ENCODE measurements at places on chromosomes 16 and 17. TPM values are rescaled to one million over a fixed set of nuclear protein-coding genes. Genes with fewer than 3 reads are reported as not detected.
A peak's percentile ranks its signal among the peaks of the same experiment; 100 is the strongest.

- no peak for DNase-seq
These were observed 188.6 kb downstream of the C16orf78 start for GRCh38 chr16:49562228-49562627.

GRCh38 chr16:138049-138417 lies 440 bp downstream of the NPRL3 start:
- DNase-seq = peak; percentile 24

- no peak for DNase-seq
These were observed 21.7 kb upstream of the WSCD1 start for GRCh38 chr17:6048486-6048885.

GRCh38 chr16:72947379-72948237 lies 100.3 kb downstream of the ZFHX3 start:
- no peak for DNase-seq

DNA sequence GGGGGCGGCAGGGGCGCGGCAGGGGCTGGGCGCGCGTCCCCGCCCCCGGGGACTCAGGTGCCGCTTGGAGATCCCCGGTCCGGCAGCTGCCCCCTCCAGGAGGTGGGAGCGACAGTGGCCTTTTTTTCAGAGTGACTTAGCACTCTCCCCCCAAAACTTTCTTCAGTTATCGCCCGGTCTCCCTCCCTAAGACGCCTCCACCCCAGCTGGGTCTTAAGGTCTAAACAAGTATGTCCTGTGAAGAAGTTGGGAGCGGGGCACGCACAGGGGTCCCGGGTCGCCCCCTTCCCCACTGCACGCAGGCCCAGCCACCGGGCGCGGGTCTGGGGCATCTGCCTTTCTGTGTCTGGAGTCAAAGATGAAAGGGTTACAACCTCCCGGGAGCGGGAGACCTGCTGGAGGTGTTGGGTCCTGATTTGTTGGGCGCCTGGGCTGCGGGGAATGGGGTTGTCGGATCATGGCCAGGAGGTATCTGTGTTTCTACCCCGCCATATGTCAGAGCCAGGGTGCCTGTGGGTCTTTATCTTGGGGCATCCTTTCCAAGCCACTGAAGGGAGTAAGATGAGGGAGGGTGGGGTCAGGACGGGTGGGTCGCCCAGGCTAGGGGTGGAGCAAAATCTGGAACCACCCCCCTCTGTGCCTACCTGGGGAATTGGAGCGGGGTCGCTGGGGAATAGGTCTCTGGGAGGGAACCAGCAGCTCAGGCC lies 757 bp downstream of the FMNL1 start:
- peak; percentile 65 for DNase-seq

DNA sequence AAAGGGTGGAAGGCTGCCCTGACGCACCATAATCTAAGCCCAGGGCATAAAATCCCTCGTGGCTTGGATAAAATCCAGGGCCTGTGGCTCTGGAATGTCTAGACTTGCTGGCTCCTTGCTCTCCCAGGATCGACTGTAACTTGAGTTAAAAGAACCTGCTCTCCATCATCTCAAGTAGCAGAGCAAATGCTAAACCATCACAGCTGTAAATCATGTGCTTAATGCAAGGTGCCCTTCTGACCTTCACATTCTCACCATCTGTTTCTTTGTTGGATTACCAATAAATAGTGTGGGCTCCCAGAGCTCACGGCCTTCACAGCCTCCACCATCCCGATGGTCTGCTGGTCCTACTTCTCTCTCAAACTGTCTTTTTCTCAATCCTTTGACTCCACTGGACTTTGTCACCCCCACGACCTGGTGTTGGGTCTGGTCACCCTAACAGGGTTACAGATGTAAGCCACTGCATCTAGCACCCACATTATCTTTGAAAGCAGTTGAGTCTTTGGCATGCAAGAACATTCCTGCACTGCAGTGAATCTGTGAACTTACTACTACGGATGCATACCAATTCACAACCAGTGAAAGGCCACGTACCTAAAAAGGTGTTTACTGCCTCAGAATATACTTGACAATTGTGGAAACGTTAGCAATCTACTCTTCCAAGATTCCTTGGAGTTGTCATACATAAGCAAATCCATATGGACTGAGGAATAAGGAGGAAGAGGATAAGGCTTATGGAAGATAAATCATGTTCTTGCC lies 15.3 kb downstream of the RSL1D1 start:
- no peak for DNase-seq

GRCh38 chr17:74197801-74198200 lies 5.7 kb upstream of the RPL38 start:
- DNase-seq = no peak

DNA sequence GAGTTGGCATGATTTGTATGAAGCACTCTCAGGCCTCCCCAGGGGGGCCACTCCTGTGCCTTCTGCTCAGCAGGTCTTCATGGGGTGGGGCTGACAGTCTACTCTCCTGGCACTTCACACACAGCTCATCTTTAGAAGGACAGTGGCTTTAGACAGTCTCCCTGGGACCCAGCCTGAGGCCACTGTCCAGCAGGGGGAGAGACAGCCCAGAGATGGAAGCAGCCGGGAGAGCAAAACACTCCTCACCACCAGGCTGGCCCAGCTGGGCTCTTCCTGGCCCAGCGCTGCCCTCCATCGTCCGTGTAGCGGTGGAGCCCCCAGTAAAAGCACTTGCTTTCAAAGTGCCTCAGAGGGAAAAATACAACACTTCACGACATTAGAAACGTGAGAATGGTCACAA lies 62.0 kb upstream of the CRHR1 start:
- no peak for DNase-seq

- no peak for DNase-seq
These were observed 14.7 kb downstream of the ALOX15B start for GRCh38 chr17:8053600-8053999.

- no peak for DNase-seq
These were observed 16.5 kb downstream of the SCNN1B start for GRCh38 chr16:23318639-23319038.

DNA sequence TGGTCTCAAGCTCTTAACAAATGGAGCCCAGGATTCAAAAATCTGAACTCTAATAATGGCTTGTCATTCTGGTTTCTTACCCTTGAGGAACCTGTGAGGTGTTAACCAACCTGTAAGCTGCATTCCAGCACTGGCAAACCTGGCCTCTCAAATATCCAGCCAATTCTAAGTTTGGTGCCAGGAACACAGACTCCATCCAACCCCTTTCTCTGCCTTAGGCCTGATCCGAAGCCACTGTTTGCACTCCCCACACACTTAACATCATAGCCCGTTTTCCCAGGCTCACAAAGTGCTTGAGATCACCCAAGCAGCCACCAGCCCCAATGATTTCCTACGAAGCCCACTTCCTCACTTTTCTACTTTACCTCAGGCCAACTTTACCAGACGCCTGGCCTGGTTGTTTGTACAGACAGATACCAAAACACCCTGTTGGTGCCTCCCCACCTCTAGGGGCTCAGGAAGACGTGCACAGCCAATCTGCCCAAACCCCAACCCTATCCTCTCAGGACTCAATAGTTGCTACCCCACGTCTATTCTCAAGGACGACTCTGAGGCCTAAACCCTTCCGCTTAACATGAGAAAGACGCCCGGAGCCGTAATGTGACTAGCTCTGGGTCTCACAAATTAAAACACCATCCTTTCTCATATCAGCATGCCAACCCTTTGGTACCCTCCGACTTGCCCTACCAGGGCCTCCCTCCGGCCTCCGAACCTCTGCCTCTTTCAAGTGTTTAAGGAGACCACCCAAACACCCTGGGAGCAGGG lies 3.2 kb upstream of the PER1 start:
- DNase-seq = no peak

GRCh38 chr17:27216836-27217235 lies 77.1 kb upstream of the WSB1 start:
- DNase-seq = no peak

GRCh38 chr17:48427598-48427997 lies 2.4 kb downstream of the SKAP1 start:
- peak; percentile 60 for DNase-seq

- DNase-seq = no peak
These were observed 100.9 kb upstream of the RBFOX1 start for GRCh38 chr16:7231762-7232161.

DNA sequence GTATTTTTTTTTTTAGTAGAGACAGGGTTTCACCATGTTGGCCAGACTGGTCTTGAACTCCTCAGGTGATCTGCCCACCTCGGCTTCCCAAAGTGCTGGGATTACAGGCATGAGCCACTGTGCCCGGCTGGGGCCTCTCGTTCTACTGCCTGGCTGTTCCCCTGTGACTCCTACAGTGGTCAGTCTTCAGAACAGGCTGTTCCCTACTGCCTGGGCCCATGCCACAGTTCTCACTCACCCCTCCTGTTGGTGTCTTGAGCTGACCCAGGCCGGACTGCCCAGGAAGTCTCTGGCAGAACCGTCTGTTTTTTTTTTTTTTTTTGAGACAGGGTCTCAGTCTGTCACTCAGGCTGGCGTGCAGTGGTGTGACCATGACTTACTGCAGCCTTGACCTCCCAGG lies 3.3 kb downstream of the CDK3 start:
- no peak for DNase-seq

- DNase-seq = no peak
These were observed 20.1 kb upstream of the ADCY9 start for GRCh38 chr16:4136229-4136813.

DNA sequence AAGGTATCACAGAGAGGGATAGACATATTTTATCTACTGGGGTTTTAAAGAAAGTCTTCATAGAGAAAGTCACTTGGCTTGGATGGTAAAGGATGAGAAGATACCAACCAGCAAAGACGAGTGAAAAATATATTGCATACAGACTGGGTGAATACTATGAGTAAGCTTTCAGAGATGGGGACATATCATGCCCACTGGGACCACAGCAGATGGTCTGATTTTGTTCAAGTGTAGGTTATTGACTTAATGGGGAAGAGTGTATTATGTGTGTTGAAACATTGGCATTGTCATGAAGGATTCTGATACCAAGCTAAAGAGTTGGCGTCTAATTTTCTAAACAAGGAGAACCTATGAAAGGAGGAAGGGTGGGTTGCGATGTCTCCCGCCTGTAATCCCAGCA lies 13.8 kb upstream of the MMD start:
- DNase-seq = no peak

- no peak for DNase-seq
These were observed 362.0 kb downstream of the SEC14L1 start for GRCh38 chr17:77502626-77503292.

GRCh38 chr16:70809392-70810060 lies 8.6 kb upstream of the VAC14 start:
- DNase-seq = no peak

GRCh38 chr16:23642246-23642774 lies 1.0 kb downstream of the DCTN5 start:
- DNase-seq = no peak

GRCh38 chr16:3021449-3022207 lies 1.5 kb downstream of the TNFRSF12A start:
- peak; percentile 90 for DNase-seq

- no peak for DNase-seq
These were observed 3.6 kb upstream of the CBX4 start for GRCh38 chr17:79842656-79843473.

DNA sequence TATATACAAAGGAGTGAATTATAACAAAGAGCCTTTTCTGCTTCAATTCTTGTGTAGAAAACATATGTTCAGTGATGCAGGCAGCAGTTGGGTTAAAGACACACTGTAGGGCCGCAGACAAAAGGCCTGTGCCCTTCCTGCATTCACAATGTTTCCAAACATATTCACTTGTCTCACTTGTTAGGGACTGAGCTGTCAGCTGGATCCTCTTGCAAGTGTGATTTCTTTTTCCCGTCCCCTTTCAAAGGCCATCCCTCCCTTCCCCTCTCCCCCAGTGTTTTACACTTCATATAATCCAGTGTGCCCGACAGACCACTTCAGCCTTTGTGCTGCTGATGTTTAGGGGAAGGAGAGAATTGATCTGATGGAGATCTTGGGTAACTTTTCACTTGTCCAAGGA lies 217.0 kb downstream of the FTO start:
- no peak for DNase-seq

GRCh38 chr17:15999974-16000827 lies 577 bp downstream of the TTC19 start:
- DNase-seq = no peak

- no peak for DNase-seq
These were observed 4.8 kb upstream of the QPRT start for GRCh38 chr16:29674188-29674587.

GRCh38 chr16:10668322-10669045 lies 26.2 kb downstream of the TEKT5 start:
- no peak for DNase-seq

DNA sequence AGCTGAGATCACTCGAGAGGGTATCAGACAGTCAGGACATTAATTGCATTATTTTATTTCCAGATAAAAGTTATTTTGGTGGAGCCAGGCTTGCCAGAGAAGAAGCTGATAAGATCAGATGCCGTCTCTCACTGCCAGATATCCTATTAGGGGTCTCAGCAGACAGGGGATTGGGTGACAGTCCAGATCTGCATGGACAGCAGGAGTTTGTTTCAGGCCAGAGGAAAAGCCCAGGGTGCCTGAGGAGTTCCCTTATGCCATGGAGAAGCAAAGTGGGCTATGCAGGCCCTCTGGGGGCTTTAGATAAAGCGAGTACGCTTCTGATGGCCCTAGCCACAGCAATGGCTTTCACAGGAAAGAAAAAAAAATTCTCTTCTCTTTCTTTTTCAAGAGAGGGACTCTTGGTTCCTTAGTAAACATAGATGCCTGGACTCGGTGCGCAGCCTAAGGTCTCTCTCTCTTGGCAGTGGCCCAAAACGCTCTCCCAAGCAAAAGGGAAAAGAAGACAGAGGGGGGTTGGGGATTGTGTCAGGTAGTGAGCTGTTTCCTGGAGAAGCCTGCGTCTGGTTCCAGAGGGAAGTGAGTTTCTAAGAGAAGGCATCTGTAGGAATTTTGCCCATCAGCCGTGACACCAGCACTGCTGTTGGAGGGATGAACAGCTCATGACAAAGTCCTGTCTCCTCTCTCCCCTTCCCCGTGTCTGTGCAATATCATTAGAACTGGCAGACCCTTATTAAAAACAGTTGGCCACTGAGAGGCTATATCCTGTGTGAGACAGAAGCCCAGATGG lies 166.3 kb upstream of the FOXF1 start:
- no peak for DNase-seq

DNA sequence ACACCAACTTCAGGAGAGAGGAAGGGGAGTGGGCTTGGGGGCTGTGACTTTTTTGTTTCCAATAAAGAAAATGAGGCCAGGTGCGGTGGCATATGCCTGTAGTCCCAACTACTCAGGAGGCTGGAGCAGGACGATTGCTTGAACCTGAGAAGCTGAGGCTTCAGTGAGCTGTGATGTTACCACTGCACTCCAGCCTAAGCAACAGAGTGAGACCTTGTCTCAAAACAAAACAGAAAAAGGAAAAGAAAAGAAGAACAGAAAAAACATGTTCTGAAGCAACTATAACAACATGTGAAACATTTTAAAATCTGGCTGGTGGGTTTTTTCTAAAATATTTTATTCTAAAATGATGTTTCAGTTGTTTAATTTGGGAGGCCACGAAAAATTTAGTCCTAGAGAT lies 554.0 kb upstream of the ZFHX3 start:
- DNase-seq = no peak

KRT15 gene
- total RNA-seq = not detected

CBX2 gene
- 2.6 TPM for total RNA-seq

EPX gene
- not detected for total RNA-seq

TNFRSF17 gene
- total RNA-seq = not detected

SULT1A4 gene
- 1.3 TPM for total RNA-seq

EARS2 gene
- total RNA-seq = 33.3 TPM

NEUROD2 gene
- not detected for total RNA-seq

METTL26 gene
- total RNA-seq = 132 TPM

CDT1 gene
- total RNA-seq = 96.4 TPM

Measured in activated T-cell treated with anti-CD3 and anti-CD28 coated beads, Interleukin-2, amount 50 U/mL, for 4 hours (primary cell).